Thoracic aorta endothelial cell (primary cell): ENCODE measurements at places on chromosomes 7 and 10. TPM values are rescaled to one million over a fixed set of nuclear protein-coding genes. Genes with fewer than 3 reads are reported as not detected.

SUN3 gene
- total RNA-seq = not detected in 2 replicates

TAS2R4 gene
- 1.1 and 1.7 TPM in 2 replicates for total RNA-seq

ZEB1 gene
- 185 and 199 TPM in 2 replicates for total RNA-seq

DYNC1I1 gene
- total RNA-seq = 1.6 and 4.0 TPM in 2 replicates

STEAP4 gene
- total RNA-seq = under 0.01 TPM in 2 replicates

PTPN20 gene
- total RNA-seq = under 0.01 and 0.57 TPM in 2 replicates

KIFBP gene
- 70.1 and 71.8 TPM in 2 replicates for total RNA-seq

SYNPO2L gene
- not detected in 2 replicates for total RNA-seq

EGR2 gene
- total RNA-seq = 0.13 and 0.22 TPM in 2 replicates

SPDYE1 gene
- total RNA-seq = 0.07 TPM in 1 of 2 replicates, not detected in the other

RBM28 gene
- 28.5 and 37.6 TPM in 2 replicates for total RNA-seq

FZD1 gene
- 2.9 and 3.8 TPM in 2 replicates for total RNA-seq
